Kidney glomerular epithelial cell (primary cell): ENCODE measurements at places on chromosomes 13 and 19.

DNA sequence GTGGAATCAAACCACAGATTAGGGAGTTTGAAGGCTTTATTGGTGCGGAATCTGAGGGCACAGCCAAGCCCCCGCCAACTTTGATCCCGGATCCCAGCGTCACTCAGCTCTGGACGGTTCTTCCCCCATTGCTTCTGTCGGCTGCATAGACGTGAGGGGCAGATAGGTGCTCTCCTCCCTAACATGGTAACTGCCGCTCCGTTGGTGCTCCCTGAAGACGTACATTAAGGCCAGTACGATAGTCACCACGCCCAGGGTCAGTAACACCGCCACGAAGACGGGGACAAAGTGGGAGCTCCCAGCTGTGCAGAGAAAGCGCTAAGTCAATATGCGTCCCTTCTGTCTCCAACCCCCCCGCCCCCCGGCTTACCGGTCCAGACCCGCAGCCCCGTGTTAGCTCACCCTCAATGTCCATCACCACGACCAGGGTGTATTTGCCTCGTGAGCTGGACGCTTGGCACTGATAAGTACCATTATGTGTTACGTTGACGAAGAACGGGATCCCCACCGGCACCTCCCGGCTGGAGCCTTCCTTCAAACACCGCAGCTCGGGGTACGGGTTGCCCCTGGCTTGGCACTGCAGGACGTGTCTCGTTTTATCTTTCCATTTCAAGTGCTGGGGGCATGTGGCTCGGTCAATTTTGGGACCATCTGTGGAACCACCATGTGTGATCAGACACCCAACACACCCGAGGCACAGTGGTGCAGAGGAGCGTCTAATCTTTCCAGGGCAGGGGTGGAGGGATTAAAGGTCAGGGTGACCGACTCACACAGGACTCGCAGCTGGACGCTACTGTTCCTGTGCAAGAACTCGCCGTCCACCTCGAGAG is 644 bp upstream of the RAVER1 start:
- no peak for DNase-seq

DNA sequence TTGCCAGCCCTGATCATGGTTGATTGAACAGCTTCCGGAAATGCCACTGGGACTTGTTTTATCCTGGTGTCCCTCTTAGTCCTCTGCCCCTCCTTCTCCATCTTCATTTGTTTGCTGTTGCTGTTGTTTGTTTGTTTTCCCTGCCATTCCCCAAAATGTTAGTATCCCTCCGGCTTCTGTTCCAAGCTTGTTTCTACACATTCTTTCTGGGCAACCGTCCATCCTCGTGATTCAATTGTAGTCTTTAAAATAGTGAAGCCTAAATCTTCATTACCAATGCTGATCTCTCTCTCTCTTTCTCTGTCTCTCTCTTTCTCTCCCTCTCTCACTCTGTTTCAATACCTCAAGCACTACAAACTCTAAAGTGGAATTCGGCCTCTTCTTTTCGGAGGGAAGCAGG is 649.3 kb upstream of the ARGLU1 start:
- no peak for DNase-seq

DNA sequence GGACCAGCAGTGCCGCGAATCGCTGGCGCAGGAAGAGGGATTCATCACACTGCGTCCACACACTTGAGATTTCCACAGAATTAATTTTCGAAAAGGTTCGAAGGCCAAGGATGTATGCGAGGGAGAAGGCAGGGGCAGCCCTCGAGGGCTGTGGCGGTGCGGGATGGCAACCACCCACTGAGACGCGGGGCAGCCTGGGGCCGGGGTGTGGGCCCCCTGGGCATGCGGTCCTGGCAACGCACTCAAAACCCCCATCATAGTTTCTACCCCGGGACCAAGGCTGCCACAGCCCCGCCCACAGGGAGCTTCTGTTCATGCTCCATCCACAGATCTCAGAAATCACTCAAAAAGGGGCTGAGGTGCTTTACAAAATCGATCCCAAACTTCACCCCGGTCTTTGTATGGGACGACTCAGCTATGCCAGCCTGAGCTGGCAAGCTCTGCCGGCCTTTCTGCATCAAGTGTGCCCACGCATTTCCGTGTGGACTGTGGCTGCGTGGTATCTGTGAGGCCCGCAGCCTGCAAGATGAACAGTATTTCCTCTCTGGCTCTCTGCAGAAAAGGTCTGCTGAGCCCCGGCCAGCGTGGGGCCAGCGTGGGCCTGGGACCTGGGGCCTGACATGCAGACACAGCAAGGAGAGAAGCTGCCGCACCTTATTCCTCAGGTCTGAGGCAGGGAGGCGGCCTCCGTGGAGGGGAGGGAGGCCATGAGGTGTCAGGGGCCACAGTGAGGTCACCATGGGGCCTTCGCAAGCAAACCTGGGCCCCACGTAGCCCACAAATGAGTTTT is 19.2 kb downstream of the ZNF787 start:
- no peak for DNase-seq

DNA sequence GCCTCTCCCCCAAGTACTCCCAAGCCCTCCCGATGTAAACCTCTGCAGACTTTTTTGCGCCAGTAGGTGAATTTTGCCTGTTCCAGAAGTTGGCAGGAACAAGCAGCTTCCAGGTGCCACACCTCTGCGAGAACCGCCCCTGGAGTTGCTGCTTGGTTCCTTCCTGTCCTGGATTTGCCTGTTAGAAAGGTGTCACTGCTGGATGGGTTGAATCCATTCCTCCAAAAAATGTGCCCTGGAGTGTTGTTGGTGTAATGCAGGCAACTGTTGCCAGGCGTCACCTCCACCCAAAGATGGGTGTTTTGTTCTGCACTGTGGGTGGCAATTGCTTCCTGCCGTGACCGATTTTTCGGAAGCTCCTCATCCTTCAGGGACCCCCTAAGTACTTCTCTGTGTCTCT is 5.7 kb downstream of the PGPEP1 start:
- no peak for DNase-seq

DNA sequence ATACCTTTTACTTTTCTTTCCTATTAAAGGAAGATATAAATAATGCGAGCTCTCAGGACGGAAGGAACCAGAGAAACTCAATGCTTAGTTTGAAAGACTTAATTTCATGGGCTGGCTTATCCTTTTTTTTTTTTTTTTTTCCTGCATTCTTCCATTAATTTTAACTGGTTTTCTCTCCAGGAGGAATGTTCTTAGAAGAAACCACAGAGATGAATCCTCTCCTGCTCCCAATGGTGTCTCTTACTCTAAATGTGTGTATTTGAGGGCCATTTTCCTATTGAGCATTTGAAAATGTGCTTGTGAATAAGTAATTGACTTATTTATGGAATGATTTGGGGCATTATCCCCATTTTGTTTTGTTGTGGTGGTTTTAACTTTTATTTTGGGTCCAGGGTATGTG is 494.9 kb downstream of the FOXO1 start:
- DNase-seq, result no peak

- DNase-seq, result no peak
Measured at GRCh38 chr13:58134525-58134924, 503.0 kb downstream of the PCDH17 start.

GRCh38 chr19:9757544-9758501 is 10.7 kb downstream of the ZNF846 start:
- no peak for DNase-seq

DNA sequence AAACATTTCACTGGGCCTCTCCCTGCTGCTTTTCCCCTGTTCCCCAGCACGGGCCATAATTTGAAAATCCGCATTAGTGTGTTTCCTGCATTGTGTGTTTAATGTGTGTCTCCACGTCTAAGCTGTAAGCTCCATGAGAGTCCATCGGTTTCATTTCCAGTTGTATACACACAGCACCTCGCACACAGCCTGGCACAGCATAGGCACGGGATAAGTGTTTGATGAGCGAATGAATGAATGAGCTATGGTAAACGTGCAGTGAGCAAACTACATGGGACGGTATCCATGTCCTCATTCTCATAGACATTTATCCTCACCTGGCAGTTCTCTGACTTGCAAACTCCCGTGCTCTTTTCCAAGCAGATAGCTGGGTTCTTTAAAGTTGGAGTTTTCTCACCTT is 106.1 kb downstream of the RAB20 start:
- DNase-seq, result no peak

GRCh38 chr19:55389386-55390317 is 3.9 kb downstream of the RPL28 start:
- DNase-seq, result no peak

DNA sequence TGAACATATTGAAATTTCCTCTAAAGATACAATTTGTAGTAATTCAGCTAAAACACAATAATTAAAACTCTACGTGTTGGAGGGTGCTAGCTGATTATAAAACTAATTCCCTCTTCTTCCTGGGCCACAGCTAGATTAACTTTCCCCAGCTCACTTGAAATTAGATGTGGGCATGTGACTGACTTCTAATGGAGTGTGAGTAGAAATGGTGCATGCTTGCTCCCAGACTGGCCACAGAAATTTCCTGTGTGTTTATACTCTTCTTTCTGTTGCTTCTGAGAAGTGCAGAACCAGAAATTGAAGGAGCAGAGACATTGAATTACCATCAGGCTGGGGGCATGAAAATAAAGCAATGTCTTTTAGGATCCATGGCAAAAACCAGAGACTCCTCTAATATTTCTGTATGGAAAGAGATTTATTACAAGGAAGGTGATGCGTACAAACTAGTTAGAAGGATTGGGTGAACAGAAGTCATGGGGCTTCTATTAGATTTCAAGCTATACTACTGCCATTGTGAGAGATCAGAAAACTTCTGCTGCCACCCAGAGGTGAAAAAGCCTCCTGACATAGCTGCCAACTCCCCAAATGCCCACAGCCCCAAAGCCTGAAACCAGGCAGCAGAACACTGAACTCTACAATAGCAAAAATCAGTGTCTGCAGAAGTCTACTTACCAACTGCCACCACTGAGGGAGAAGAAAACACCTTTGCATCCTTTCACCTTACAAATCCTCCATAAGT is 379.2 kb upstream of the MIR17HG start:
- DNase-seq, result peak; percentile 22

DNA sequence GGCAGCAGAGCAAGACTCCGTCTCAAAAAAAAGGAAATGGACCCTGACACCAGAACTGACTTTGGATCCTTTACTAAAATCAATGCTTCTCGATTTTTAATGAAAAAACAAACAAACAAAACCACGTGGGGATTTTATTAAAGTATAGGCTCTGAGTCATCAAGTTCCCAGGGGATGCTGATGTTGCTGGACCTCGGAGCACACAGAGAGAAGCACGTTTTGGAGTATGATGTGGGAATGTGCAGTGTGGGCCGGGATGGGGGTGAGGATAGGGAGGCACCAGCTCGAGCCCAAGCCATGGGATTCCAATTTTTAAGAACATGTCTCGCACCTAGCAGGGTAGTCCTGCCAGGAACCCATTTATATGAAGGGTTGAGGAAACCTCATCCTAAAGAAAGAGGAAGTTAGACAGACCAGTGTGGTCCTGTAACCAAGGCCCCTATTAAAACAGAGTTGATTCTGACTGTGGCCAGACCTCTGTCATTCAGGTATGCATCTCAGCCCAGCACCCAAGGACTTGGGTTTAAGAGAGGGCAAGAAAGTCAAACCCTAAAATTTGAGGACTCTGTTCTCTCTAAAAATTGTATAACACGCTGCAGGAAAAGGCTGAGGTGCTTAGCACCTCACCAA is 6.4 kb downstream of the FLT1 start:
- no peak for DNase-seq

DNA sequence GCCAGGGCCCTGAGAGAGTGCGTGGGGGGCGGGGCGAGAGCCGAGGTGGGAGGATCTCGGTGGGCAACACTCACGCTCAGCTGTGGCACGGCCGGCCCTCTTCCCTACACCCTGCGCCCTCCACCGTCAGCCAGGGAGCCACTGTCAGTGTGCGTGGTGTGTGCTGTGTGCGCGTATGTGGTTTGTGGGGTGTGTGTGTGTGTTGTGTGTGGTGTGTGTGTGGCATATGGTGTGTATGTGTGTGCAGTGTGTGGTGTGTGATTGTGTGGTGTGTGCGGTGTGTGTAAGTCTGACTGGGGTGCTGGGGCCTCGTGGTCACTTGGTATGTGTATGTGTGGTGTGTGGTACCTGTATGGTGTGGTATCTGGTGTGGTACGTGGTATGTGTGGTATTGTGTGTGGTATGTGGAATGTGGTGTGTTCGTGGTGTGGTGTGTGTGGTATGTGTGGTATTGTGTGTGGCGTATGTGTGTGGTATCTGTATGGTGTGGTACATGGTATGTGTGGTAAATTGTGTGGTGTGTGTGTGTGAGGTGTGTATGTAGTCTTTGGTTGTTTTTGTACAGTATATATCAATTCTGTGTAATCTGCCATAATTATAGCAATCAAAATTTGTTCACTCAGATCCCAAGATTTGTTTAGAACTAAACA is 5.1 kb downstream of the GRK1 start:
- no peak for DNase-seq

DNA sequence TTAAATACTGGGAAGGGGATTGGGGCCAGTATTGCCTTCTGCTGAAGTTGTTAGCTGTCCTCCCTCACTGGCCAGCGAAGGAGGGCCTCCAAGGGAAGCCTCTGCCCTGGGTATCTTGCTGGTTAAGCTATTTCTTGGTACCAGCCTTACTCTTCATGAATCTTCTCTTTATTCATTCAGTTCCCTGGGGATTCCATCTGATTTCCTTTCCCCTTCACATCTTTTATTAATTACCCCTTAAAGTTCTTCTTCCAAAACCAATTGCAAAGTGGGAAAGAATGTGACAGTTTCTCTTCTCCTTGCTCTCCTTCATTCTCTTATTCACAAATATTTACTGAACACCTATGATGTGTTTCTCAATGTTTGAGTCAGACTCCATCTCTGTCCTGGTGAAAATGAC is 36.7 kb upstream of the STK24 start:
- DNase-seq, result no peak

GRCh38 chr19:18967358-18968146 is 26.5 kb upstream of the HOMER3 start:
- peak; percentile 87 for DNase-seq

DNA sequence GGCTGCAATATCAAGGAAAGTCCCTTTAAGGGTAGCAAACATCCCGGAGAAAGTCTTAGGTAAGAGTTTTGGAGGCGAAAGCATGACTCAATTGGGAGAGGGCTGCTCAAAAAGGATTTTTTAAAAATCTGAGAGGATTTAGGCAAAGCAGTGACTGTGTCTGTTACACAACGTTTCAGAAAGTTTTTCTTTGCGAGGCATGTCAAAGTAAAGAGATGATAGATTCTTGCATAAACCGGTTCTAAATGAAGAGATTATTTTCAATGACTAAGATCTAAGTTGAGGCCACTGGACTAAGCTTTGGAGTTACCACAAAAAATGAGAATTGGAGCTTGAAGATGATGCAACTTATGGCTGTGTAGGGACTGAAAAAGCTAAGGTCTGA is 43.7 kb upstream of the ENOX1 start:
- no peak for DNase-seq

DNA sequence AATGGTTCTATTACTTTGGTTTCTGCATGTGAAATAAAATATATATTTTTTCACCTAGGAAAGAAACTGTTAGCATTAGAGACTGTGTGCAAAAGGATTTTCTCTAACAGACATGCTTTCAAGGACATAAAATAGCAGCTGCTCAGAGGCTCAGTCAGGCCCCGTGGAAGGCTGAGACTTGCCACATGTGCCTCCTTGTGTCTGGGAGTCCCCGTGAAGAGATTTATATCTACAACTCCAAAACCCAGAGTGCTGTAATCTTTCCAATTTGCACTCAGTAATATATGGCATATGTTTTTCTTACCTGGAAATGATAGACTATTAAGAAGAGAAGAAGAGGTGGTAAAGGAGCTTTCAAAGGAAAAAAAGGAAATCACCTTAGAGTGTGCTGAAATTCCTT is 371.6 kb upstream of the OBI1 start:
- no peak for DNase-seq

- DNase-seq, result no peak
Measured at GRCh38 chr19:8046569-8047165, 5.9 kb upstream of the CCL25 start.

GRCh38 chr19:7507884-7508283 is 8.0 kb upstream of the ZNF358 start:
- DNase-seq, result peak; percentile 52

GRCh38 chr13:46168341-46168740 is 13.6 kb downstream of the LCP1 start:
- peak; percentile 41 for DNase-seq
